SK-N-DZ (cell line): ENCODE measurements at places on chromosomes 3 and 15.
A peak's percentile ranks its signal among the peaks of the same experiment; 100 is the strongest.

DNA sequence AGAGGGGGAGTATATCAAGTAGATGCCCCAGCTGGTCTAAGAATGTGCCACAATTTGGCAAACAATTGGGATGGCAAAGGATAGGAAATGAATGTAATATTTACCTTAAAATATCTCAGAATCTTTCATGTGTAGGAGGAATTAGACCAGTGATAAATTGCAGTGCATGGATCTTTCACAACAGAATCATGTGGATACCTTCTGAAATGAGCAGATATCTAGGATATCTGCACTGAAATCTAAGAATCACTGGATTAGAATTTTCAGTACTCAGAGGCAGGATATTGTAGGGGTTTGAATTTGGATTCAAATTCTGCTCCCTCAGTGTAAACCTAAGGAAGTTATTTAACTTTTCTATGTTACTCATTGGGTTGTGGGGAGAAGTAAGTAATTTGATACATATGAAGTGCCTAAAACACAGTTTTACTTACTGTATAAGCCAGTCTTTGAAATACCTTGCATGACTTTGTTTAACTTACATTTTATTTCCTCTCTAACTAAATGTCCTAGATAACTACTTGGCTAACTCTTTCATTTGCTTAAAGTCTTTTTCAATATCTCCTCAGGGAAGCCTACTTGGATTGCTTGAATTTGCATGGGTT is 8.8 kb downstream of the IL1RAP start:
- DNase-seq, result no peak

DNA sequence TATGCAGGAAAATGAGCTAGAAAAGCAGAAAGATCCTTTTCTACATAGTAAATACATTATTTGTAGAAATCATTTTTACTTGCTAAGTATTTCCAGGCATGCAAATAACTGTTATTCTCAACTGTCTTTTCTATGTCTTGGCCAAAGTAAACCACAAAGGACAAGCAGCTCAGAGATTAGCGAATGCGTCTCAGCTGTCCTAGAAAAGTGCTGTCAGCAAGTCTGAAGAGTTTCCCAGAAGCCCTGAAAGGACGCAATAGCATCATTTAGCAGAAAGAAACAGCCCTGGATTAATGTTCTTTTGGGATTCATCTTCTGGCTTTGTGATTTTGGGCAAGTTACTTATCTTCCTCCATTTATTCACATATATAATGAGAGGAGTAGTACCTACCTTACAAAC is 100.3 kb downstream of the ZIC1 start:
- DNase-seq, result no peak

- no peak for DNase-seq
These were observed 334.2 kb upstream of the MDFIC2 start for GRCh38 chr3:70646635-70647034.

GRCh38 chr3:184750349-184751083 is 38.7 kb upstream of the MAGEF1 start:
- no peak for DNase-seq

DNA sequence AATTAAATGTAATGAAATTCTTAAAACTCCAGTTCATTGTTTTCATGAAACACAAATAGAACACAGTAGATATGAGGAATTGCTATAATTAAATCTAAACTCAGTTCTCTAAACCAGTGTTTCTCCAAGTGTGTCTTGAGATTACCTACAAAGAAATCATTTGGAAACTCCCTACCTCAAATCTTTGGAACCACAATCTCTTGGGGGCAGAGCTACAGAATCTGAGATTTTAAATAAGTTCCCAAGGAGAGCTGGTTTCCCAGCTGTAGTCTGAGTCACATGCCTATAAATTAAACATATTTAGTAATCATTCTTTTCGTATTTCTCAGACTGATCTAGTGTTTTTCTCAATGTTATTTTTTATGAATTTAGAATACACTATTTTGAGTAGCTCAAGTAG is 17.0 kb upstream of the ACTC1 start:
- DNase-seq, result no peak

DNA sequence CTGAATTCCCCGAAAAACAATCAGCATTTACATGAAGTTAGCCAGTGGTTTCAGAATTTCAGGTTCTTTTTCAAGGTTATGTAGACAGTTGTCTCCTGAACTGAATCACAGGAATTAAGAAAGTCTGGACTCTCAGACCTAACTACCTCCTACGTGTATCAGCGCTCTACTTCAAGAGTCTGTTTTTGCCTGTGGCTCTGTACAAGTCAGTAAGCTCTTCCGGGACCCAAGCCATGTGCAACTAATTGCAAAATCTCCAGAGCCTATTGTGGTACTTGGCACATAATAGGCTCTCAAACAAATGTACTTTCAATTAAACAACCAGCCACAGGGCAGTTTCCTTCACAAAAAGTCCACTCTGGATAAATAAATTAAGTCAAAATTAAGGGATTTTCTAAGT is 414.2 kb downstream of the PDCD6IP start:
- no peak for DNase-seq

GRCh38 chr3:53227993-53228885 is 27.6 kb downstream of the TKT start:
- DNase-seq, result no peak

DNA sequence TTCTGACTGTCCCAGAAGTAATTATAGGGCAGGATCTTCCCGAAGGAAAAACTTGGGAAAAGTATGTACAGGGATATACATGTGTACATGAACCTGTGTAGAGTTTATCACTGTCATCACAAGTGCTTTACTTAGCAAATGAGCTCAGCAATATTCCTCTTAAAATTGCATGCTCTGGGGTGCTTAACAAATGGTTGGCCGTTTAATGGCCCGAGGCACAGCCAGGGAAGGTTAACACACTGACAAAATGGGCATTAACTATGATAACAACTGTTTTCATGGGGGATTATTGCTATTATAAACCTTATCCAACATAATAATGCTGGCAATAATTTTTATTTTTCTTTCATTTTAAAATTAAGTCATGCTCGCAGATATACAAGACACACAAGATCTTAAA is 459.3 kb downstream of the TUSC7 start:
- no peak for DNase-seq

- peak; percentile 83 for DNase-seq
These were observed 1.5 kb downstream of the SNRPN start for GRCh38 chr15:24956111-24956838.

GRCh38 chr15:95990833-95991232 is 339.7 kb upstream of the NR2F2 start:
- DNase-seq, result no peak

GRCh38 chr15:88635318-88635717 is 3.5 kb upstream of the ISG20 start:
- no peak for DNase-seq

GRCh38 chr3:53191836-53192480 is 30.9 kb downstream of the PRKCD start:
- no peak for DNase-seq

DNA sequence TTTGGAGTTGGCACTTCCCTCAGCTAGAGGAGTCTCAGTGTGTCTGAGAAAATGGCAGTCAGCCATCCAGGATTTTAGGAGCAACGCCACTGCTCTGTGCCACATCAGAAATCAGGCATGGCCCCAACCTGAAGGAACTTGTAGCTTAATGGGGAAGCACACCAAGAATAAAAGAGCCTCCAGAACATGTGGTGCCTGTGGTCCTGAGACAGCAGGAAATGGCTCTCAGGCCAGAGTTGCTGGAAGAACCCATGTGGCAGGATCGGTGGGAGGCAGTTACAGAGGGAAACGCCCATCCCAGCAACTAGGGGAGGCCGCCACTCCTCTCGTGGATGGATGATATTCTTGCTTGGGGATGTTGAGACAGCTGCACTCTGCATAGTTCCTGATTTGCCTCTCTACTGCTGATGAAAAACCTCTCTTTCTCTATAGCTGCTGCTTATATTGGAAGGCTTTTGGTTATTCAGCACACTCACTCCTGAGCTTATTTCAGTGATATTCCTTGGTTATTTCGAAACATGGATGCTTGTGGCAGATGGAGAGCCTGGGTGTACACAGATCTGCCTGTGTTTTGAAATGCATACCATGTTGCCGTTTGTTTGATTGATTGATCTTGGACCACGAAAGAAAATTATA is 52.4 kb downstream of the KLHL25 start:
- no peak for DNase-seq

- no peak for DNase-seq
These were observed 283.9 kb downstream of the TAFA4 start for GRCh38 chr3:68648494-68648893.

- no peak for DNase-seq
These were observed 37.4 kb upstream of the KCNMB2 start for GRCh38 chr3:178498871-178499270.

DNA sequence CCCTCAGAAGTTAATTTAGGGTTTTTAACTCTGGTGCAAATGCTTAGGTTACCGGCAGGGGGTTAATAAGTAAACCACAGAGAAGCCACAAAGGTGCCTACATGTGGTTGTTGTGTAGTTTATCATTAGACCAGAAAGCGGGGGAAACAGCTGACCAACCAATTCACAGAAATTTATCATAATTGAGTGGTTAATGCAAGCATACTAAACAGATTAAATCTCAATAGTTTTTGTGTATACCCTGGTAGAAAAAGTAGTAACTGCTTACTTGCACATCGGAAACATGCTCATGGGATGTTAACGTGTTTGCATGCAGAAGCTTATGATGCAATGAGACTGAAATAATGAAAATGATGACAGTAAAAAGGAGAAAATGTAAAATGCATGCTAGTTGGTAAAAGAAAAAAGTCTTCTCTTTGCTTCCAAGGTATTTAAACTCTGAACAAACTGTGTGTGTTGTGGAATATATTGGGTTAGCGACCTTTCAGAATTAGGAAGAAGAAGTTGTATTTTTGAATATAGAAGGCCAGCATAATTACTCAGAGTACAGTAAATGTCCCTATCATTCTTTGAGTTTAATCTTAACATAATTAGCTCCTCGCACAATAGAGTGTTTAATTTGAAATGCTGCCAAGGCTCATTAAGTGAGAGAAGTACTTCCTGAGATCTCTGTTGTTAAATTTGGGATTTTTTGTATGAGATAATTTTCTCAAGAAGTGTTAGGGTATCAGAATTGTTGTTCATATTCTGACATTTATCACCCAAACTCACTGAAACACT is 316.2 kb downstream of the PTPRG start:
- no peak for DNase-seq

GRCh38 chr3:52286777-52287110 is 884 bp upstream of the GLYCTK start:
- DNase-seq, result no peak

DNA sequence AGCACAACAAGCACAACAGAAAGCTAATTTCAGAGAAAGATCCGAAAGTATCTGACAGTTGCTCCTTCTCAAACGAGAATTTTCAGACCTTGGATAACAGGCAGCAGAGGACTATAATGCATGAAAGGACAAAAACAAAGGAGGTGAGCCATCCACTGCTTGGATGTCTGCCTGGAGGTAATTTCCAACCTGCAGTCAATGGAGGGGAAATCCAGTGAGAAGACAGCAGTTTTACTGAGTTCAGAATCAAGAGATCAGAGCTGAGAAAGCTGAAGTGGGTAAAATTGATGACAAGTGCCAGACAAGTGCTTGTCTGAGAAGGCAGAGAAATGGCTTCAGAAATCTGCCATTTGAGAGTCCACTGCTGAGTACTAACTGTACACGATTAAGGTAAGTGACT is 22.1 kb downstream of the UBE3A start:
- no peak for DNase-seq

- DNase-seq, result no peak
These were observed 45.7 kb downstream of the EXOG start for GRCh38 chr3:38541806-38542205.

GRCh38 chr3:148229107-148229506 is 468.6 kb upstream of the AGTR1 start:
- no peak for DNase-seq

DNA sequence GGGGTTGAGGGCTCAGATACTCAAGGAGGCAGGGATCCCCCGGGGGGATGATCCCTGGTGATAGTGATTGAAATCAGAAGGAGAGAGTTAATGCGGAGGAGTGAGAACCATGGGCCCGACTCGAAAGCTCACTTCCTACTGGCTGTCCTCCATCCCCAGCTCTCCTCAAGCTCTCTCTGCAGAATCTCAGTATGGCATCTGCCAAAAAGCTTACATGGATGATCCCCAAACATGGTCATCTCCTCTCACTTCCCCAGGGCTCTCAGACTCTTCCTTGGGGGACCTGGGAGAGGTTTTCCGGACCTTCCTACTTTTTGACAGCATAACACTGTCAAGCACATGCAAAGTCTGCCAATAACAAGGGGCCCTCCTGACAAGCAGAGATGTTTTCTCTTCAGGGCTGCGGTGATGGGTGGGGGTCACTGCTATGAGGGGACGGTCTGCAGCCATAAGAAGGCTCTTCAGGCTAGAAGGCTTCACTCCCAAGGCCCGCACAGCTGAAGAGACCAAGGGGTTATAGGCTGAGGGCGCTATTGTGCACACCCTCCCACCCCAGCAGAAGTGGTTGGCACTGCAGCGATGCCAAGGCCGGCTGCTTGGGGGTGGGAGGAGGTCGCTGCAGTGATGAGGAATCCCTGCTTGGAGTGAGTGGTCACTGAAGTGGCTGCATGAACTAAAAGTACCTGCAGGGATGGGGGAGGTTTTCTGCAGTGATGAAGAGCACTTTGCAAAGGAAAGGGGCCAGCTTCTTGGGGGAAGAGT is 828 bp upstream of the VWA5B2 start:
- no peak for DNase-seq

- DNase-seq, result no peak
These were observed 34.4 kb downstream of the CA12 start for GRCh38 chr15:63347074-63347857.

- peak; percentile 90 for DNase-seq
These were observed at the start of gene CCDC66 for GRCh38 chr3:56556908-56557830. Gene CCDC66, plus strand, starts transcription at chr3:56557175. Its CDS starts 68 bp downstream, at chr3:56557243.

- no peak for DNase-seq
These were observed 51.7 kb downstream of the CRYGS start for GRCh38 chr3:186492385-186492984.

- no peak for DNase-seq
These were observed 39.0 kb downstream of the IL12A start for GRCh38 chr3:160027541-160028195.

GRCh38 chr3:72571638-72572114 is 276.6 kb downstream of the SHQ1 start:
- no peak for DNase-seq

GRCh38 chr15:77464129-77464865 is 43.6 kb downstream of the HMG20A start:
- DNase-seq, result no peak

DNA sequence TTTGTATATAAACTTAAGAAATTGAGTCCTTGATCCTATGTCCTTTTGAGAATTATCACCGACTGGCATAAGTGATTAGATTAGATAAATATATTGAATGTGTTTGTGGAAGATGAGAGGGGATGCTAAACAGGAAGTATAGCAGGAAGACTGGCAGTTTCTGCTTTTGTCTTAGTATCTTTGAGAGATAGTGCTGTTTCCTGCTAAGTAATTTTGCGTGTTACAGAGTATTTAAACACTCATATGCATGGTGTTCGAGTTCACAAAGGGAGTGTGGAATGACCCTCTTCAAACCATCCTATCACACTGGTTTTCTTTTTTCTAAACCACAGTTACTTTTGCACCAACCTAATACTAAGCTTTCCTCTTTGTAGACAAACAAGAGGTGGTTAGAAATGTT is 106.0 kb downstream of the KLHL25 start:
- DNase-seq, result no peak

GRCh38 chr3:69880069-69880640 is 119.4 kb upstream of the SAMMSON start:
- DNase-seq, result no peak
